Activated CD8-positive, alpha-beta memory T cell treated with anti-CD3 and anti-CD28 coated beads, Interleukin-2, amount 50 U/mL, for 4 hours (primary cell): ENCODE measurements at places on chromosomes 5 and 9.

- no peak for DNase-seq
These were observed 48.4 kb downstream of the EXOSC2 start for GRCh38 chr9:130741831-130742449.

- DNase-seq, result no peak
These were observed 18.8 kb downstream of the NR2F1 start for GRCh38 chr5:93601802-93602155.

GRCh38 chr5:157212307-157212706 is 31.7 kb downstream of the ITK start:
- no peak for DNase-seq

DNA sequence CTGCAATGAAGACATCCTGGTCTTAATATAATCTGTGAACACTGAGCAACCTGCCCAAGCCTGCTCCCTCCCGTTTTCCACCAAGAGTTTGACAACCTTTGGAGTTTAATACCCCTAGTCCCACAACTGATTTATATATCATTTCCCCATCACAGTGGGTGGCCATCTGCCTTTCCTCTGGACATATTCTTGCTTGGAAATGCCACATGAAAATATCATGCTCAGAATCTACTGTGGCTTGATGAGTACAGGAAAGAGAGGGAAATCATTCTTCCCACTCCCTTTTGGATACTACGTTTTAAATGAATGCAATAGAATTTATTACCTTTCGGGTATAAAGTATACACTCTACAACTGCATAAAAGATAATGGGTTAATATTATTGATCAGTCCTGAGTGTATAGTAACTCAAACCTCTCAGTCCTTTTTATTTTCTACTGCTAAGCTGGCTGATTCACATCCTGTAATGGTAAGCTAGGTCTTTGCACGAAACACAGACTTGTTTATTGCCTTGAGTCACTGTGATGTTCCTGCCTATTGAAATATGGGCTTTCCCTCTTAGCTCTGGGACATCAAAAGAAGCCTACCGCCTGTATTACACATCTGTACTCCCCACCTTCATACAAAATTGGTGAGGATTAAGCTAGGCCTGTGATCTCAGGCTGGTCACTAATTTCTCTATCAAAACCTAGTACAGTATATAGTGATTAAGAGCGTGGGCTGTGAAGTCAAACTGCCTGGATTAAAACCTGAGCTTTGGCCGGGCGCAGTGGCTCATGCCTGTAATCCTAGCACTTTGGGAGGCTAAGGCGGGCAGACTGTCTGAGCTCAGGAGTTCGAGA is 67.6 kb upstream of the NR5A1 start:
- no peak for DNase-seq
